ENCODE measurements at places on chromosomes 5 and 9.

GRCh38 chr5:52805615-52806014 is 17.9 kb downstream of the ITGA1 start:
- H3K4me1 ChIP-seq: peaks cover 33% of the 10 kb centered on the region
- no peak overlapping the region for H3K4me3 ChIP-seq
- no peak for DNase-seq
- H3K27ac ChIP-seq: no peak overlapping the region
- no peaks in the 10 kb centered on the region for H3K27me3 ChIP-seq
- H3K36me3 ChIP-seq: peaks cover 40% of the 10 kb centered on the region

GRCh38 chr5:120382833-120383232 is 81.3 kb upstream of the PRR16 start:
- no peaks in the 10 kb centered on the region for H3K27me3 ChIP-seq
- no peak overlapping the region for H3K4me3 ChIP-seq
- no peaks in the 10 kb centered on the region for H3K4me1 ChIP-seq
- no peak for DNase-seq
- H3K36me3 ChIP-seq: no peaks in the 10 kb centered on the region
- no peak overlapping the region for H3K27ac ChIP-seq

DNA sequence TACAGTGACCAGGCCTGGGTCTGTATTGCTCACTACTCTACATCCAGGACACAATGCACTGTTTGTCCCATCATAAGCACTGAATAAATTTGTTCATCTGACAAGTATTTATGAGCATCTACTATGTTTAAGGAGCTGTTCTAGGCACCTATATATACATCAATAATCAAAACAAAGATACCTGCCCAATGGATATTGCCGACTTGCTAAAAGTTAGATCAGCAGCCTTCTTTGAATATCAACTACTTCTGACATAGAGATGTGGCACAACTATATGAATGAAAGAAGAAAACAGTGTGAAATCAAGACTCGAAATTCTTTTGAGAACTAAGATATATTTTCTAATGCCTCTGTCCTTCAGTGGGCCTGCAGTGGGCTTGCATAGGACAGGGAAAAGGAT is 215.7 kb downstream of the ARL15 start:
- H3K27ac ChIP-seq: no peak overlapping the region
- no peaks in the 10 kb centered on the region for H3K27me3 ChIP-seq
- no peak overlapping the region for H3K4me3 ChIP-seq
- H3K4me1 ChIP-seq: no peaks in the 10 kb centered on the region
- no peak for DNase-seq

- H3K27ac ChIP-seq: no peak overlapping the region
- H3K4me1 ChIP-seq: no peaks in the 10 kb centered on the region
- DNase-seq: no peak
- H3K4me3 ChIP-seq: no peak overlapping the region
- H3K36me3 ChIP-seq: no peaks in the 10 kb centered on the region
- peaks cover 2% of the 10 kb centered on the region for H3K27me3 ChIP-seq
Measured at GRCh38 chr5:148912714-148913398, 86.4 kb downstream of the ADRB2 start.
